Kidney (tissue), 22 donors: ENCODE measurements at places on chromosomes 5 and 9.

GRCh38 chr5:39238366-39239105 lies 19.2 kb upstream of the FYB1 start:
- no peak for DNase-seq

DNA sequence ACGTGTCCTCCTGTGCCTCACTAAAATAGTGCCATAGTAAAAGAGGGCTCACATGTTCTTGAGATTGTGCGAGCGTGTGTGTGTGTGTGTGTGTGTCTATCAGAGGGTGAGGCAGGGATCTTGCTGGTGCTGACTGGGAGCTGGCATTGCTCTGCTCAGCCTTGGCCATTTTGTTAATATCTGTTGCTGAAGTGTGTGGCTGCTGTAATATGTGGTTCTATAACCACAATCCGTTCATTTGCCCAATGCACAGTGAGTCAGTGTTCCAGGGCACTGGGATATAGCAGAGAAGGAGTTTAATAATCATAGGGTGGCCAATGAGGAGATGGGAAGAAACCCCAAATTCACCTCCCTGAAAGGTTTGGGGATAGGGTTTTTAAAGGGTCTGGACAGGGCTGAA lies 61.3 kb downstream of the RASGRF2 start:
- DNase-seq, result no peak

- DNase-seq, result peak; percentile 88
Observed at GRCh38 chr5:65480306-65480865, 1.3 kb downstream of the ADAMTS6 start.

- DNase-seq, result peak; percentile 3
Observed at GRCh38 chr5:43256261-43256966, 56.8 kb downstream of the HMGCS1 start.

GRCh38 chr5:34608859-34609648 lies 47.1 kb upstream of the RAI14 start:
- DNase-seq, result no peak
